Activated T-helper 2 cell treated with anti-CD3 and anti-CD28 coated beads, Interferon-gamma antibody, Interleukin-2, Interleukin-4, amounts not matched to agents 10 μg/mL and 5 μg/mL and 100 μg/mL, durations not matched to agents 14 hours and 24 hours and 36 hours (primary cell): ENCODE measurements at places on chromosomes 1 and 21. TPM values are rescaled to one million over a fixed set of nuclear protein-coding genes. Genes with fewer than 3 reads are reported as not detected.

DNA sequence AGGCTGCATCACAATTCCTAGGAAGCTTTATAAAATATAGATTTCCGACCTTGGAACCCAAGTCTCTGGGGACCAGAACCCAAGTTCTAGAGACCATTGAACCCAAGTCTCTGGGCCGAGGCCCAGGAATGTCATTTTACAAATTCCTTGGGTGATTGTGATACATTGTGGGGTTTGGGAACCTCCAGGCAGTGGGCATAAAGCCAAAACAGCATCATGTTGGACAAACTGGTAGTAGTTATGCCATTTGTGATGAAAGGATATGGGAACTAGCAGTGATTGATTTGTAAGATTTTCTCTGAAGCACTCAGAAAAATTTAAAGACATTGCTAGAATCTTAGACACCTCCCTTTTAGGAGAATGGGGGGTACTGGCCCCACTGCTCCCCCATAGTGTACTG, 160.2 kb downstream of the HIVEP3 start:
- H3K36me3 ChIP-seq = peaks cover 7% of the 10 kb centered on the region
- no peak overlapping the region for H3K4me3 ChIP-seq
- DNase-seq = no peak
- H3K4me1 ChIP-seq = peaks cover 32% of the 10 kb centered on the region

DNA sequence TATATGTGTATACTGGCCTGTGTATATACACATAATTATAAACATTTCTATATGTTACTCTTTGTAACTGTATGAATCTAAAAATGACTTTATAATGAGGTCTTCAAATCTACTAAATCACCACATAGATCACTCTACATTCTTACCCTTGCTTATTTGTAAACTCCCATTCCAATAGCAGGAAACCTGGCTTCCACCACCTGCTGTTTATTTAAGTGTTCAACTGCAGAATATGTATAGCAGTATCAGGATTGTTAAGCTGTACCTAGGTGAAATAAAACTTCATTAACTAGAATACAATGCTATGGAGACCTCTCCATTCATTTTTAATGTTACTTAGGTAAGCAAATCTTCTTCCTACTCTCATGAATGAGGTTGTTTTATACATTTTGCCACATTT, 1351.1 kb upstream of the B3GALT2 start:
- no peak for DNase-seq
- H3K27me3 ChIP-seq = no peaks in the 10 kb centered on the region
- no peaks in the 10 kb centered on the region for H3K4me1 ChIP-seq
- no peak overlapping the region for H3K27ac ChIP-seq
- H3K36me3 ChIP-seq = no peaks in the 10 kb centered on the region

DNA sequence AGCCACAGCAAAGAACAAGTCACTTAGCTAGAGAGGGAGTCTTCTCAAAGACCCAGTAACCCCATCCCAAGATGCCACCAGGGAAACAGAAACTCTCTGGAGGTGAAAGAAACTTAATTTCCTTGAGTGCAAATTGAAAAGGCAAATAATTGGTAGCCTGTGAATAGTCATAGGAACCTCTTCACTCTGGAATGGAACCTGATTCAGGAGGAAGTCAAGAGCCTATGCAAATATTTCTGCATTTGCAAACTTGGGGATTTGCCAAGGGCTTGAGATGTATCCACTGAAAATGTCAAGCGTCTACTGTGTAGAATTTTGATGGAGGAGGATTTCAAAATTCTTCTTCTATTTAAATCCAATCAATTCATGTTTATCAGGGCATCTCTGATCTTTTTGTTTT, 5.7 kb downstream of the HIVEP3 start:
- peaks cover 8% of the 10 kb centered on the region for H3K36me3 ChIP-seq
- no peak overlapping the region for H3K4me3 ChIP-seq
- no peak overlapping the region for H3K27ac ChIP-seq
- no peak for DNase-seq
- peaks cover 29% of the 10 kb centered on the region for H3K27me3 ChIP-seq
- H3K4me1 ChIP-seq = peaks cover 56% of the 10 kb centered on the region

GRCh38 chr1:28983509-28984310, 69.3 kb downstream of the EPB41 start:
- no peaks in the 10 kb centered on the region for H3K27me3 ChIP-seq
- H3K4me3 ChIP-seq = no peak overlapping the region
- H3K36me3 ChIP-seq = peaks cover 7% of the 10 kb centered on the region
- DNase-seq = no peak
- H3K4me1 ChIP-seq = peaks cover 11% of the 10 kb centered on the region
- no peak overlapping the region for H3K27ac ChIP-seq

DNA sequence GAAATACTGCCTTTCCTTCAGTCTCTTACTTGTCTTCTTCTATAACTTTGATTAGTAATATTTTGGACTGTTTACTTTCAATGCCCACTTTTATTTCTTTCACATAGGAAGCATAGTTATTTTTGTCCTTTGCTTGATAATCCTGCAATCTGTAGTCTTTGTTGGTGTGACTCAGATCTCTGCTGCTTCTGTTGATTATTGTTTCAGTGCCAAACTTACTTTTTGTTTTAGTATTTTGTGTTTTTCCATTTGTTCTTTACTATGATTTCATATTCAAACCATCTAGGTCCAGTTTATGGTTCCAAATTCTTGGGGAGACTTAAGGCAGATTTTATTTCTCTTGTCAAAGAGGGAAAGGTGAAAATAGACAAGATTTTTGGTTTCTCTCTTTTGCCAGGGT, 399.9 kb downstream of the HLX start:
- H3K36me3 ChIP-seq = no peaks in the 10 kb centered on the region
- H3K27ac ChIP-seq = no peak overlapping the region
- H3K4me3 ChIP-seq = no peak overlapping the region
- DNase-seq = no peak
- no peaks in the 10 kb centered on the region for H3K27me3 ChIP-seq

Gene CFHR2
- not detected in 2 replicates for total RNA-seq

- H3K27ac ChIP-seq = no peak overlapping the region
- no peaks in the 10 kb centered on the region for H3K36me3 ChIP-seq
- H3K4me3 ChIP-seq = no peak overlapping the region
- DNase-seq = no peak
- H3K27me3 ChIP-seq = no peaks in the 10 kb centered on the region
- no peaks in the 10 kb centered on the region for H3K4me1 ChIP-seq
Measured at GRCh38 chr1:56387071-56387740, 192.2 kb downstream of the PLPP3 start.

GRCh38 chr1:230763927-230764591, 16.9 kb downstream of the CAPN9 start:
- H3K27me3 ChIP-seq = peaks cover 2% of the 10 kb centered on the region
- DNase-seq = no peak
- no peak overlapping the region for H3K4me3 ChIP-seq

Gene FNBP1L
- 0.32 and 0.37 TPM in 2 replicates for total RNA-seq

- no peak overlapping the region for H3K4me3 ChIP-seq
- H3K4me1 ChIP-seq = no peaks in the 10 kb centered on the region
- H3K27me3 ChIP-seq = no peaks in the 10 kb centered on the region
- H3K27ac ChIP-seq = no peak overlapping the region
- no peaks in the 10 kb centered on the region for H3K36me3 ChIP-seq
Measured at GRCh38 chr1:210635108-210635507, 306.4 kb downstream of the HHAT start.

- no peak overlapping the region for H3K4me3 ChIP-seq
- H3K27ac ChIP-seq = no peak overlapping the region
- H3K4me1 ChIP-seq = no peaks in the 10 kb centered on the region
- no peak for DNase-seq
Measured at GRCh38 chr1:228998179-228998578, 262.9 kb downstream of the RHOU start.

DNA sequence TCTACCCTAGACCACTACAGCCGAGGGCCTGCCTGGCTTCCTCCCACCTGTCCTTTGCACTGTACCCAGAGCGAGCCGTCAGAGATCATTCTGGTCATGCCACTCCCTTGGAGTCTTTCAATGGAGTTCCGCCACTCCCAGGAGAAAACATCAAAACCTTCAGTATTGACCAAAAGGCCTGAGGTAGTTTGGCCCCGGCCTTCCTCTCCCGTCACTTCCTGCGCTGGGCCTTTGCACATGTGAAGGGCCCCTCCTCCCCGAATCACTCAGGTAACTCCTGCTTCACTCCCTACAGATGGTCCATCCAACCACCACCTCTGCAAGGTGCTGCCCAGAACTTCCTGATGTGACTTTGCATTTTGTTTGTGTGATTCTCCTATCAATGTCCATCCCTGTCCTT, 26.6 kb downstream of the UBE2G2 start:
- peaks cover 61% of the 10 kb centered on the region for H3K36me3 ChIP-seq
- no peak for DNase-seq
- peaks cover 4% of the 10 kb centered on the region for H3K4me1 ChIP-seq
- no peak overlapping the region for H3K27ac ChIP-seq
- H3K4me3 ChIP-seq = no peak overlapping the region

DNA sequence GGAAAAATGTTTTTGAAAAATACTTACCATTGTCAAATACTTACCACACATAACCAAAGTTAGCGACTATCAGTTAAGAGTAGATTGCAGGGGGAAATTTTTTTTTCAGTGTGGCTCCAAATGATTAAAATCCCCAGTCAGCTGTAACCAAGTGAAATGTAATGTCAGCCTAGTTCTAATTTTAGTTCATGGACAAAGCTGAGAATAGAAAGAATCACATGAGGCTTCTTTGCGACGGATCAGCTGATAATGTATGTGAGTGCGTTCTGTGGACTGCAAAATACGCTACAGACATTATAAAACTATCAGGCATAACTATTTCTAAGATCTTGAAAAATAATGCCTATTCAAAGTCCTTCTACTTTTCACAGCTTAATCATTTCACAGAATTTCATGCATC, at the start of gene LRRC39:
LRRC39 (minus strand) TSS at position 166 of the 400 bp plus-strand sequence. CDS start 9,740 bp downstream, outside the sequence.
- no peak for DNase-seq
- H3K4me3 ChIP-seq = no peak within 1 kb of the TSS
- H3K36me3 ChIP-seq = no peaks in the 10 kb centered on the region
- H3K27ac ChIP-seq = no peak within 1 kb of the TSS

GRCh38 chr1:231867607-231868006, 241.0 kb downstream of the DISC1 start:
- DNase-seq = no peak
- no peaks in the 10 kb centered on the region for H3K36me3 ChIP-seq
- H3K4me1 ChIP-seq = peaks cover 9% of the 10 kb centered on the region
- no peaks in the 10 kb centered on the region for H3K27me3 ChIP-seq

DNA sequence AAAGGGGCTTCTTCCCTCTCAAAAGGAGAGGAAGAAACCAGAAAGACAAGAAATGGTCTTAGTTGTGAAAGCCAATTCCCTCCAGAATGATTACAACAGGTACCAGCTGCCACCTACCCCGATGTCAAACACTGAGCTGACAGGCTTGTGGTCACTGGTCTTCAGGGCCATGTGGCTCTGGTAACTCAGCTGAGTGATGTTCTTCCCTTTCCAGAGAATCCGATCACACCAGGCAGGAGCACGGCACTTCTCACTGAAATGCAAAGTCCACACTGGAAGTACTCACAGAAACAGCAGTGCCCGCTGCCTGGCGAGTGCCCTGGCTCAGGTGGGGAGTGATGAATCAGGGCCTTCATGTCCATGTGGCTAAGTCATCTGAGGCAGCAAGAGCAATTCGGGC, 18.7 kb upstream of the MTF1 start:
- H3K4me3 ChIP-seq = no peak overlapping the region
- no peaks in the 10 kb centered on the region for H3K4me1 ChIP-seq
- no peaks in the 10 kb centered on the region for H3K27me3 ChIP-seq

- H3K4me1 ChIP-seq = no peaks in the 10 kb centered on the region
- H3K4me3 ChIP-seq = no peak overlapping the region
- H3K27ac ChIP-seq = no peak overlapping the region
- no peaks in the 10 kb centered on the region for H3K27me3 ChIP-seq
- H3K36me3 ChIP-seq = no peaks in the 10 kb centered on the region
- DNase-seq = no peak
Measured at GRCh38 chr1:225691861-225692516, 39.1 kb upstream of the ENAH start.

DNA sequence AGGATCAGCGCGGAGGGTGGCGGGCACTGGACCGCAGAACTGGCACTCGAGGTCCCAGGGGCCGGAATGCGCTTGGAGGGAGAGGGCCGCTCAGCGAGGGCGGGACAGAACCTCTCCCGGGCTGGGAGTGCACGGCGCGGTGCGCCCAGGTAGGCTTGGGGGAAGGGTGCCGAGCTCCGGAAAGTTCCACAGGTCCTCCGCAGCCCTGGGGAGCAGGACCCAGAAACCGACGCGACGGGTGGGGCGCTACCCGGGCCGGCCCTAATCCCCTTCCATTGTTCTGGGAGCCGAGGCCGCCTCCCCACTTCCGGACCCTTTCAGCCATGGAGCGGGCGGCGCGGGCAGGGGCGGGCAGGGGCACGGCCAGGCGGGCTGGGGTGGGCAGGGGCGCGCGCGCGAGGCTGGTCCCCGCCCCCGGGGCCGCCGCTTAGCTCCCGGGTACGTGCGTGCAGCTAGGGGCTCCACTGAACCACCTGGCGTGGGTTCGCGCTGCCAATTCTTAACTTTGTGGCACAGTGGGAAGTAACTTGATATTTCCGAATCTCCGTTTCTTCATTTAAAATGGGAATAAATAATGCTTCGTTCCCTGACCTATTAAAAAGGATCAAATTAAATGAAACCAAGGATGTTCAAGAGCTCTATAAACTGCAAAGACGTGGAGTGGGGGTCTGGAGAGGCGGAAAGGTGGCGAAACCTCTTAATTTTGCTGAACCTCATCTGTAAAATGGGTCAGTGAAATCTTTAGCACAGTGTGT, 20.7 kb downstream of the LGR6 start:
- no peak overlapping the region for H3K27ac ChIP-seq
- peaks cover 5% of the 10 kb centered on the region for H3K4me1 ChIP-seq
- no peak for DNase-seq
